ENCODE measurements at places on chromosomes 3 and 15. TPM values are rescaled to one million over a fixed set of nuclear protein-coding genes. Genes with fewer than 3 reads are reported as not detected.
A peak's percentile ranks its signal among the peaks of the same experiment; 100 is the strongest.

- no peak for DNase-seq
These were observed 12.8 kb downstream of the KBTBD13 start for GRCh38 chr15:65089206-65089824.

DNA sequence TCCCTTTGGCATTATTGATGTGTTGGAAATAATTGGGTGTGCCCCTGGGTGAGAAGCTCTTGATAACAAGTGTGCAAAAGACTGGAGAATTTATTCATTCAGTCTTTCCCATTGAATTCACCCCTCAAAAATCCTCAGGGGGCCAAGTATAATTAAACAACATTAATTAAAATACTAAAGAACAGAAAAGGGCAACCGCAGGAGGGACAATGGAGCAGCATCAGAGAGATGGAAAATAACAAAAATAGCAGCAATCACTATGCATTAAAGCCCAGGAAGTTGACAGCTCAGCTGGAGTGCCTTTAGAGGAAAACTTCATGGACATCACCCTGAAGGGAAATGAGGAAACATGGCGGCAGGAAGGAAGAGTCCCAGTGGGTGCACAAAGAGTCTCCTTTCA is 227.6 kb downstream of the MINAR1 start:
- no peak for DNase-seq

HRG gene
- total RNA-seq: not detected

DNA sequence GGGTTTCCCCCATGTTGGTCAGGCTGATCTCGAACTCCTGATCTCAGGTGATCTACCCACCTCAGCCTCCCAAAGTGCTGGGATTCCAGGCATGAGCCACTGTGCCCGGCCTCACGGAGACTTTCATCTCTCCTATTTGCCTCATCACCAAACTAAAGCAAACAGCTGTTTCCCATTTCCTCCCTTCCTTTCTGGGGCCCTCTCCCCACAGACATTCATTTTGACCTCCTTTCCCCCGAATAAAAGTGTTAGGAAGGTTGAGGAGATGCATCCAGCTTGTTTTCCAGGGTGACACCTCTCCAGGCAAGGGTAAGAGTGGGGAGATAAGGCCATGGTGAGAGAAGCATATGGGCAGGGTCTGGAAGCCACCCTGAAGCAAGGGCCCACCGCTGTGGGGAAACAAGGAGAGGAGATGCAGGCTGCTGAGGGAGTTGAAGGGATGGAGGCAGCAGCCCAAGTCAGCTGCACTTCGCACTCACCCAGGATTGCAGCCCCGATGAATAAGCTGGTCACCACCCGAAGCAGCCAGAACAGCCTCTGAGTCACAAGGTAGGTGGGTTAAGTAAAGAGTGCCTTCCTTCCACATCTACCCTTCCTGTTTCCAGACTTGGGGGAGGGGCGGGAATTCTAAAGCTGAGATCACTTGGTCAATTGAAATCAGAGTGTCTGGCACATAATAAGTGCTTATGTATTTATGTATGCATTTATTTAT is 7.7 kb downstream of the DUOXA2 start:
- peak; percentile 92 for DNase-seq

- no peak for DNase-seq
These were observed 50.4 kb upstream of the CASR start for GRCh38 chr3:122132949-122133540.

DNA sequence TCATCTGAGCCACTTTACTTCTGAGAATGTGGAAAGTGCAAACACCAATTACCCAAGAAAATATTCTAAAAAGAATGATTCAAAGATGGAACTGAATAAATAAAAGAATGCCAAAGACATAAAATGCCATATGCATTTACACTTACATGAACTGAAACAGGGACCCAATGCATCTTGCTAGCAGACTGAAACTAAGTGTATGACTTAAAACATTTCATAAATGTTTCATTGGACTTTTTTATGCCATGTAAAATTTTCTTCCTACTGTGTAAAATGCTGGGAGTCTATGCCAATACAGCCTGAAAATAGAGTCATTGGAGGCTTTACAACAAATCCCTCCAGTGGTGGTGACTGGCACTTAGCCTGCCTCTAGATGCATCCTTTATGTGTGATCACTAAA is 735.1 kb upstream of the CCDC54 start:
- DNase-seq: no peak

DNA sequence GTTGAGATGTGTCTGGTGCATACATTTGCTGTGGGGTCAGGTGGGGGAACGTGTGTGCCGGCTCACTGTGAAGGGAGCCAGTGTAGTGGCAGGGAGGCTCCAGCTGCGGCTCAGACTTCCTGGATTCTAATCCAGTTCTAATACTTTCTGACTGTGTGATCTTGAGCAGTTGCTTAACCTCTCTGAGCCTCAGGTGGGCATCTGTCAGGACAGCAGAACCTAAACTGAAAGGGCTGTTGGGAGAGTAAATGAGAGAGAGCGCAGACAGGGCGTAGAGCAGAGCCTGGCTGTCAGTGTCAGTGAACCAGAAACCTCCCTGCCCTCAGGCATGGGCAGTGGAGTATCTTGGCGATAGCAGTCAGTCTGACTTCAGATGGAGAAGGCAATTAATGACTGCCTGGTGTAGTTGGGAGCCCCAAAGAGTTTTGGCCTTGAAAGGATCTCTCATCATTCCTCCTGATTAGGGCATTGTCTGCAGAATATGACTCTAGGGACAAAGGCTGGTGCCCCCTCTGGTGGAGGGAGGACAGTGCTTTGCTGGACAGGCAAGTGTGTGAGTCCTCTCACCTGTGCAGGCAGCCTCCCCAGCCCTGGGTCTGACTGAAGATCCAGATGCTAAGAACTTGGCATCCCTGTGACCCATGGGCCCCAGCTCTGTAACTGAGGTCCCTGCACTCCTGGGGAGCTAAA is 9.6 kb downstream of the KBTBD13 start:
- DNase-seq: no peak

GRCh38 chr15:35206060-35206675 is 121.1 kb upstream of the NANOGP8 start:
- DNase-seq: peak; percentile 37

CASR gene
- not detected for total RNA-seq

GRCh38 chr3:50267280-50267913 is 1.6 kb upstream of the SEMA3B start:
- no peak for DNase-seq

GRCh38 chr3:45462522-45463265 is 74.3 kb downstream of the LARS2 start:
- no peak for DNase-seq

DNA sequence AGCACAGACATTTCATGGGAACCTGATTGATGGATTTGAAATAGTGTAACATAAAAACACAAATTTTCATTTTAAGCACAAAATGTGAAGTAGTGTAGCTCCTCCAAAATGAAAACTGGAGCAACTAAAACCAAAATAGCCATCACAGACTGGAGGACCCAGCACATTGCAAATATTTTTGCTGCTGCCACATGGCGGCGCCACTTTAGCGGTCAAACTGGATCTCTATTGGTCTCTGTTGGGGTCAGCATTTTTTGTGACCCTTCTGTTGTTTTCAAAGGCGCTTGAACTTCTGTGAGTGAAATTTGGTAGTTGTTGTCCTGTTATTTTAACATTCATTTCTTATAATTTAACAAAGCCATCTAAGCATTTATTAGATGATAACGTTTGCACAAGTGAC is 259.9 kb downstream of the IL20RB start:
- no peak for DNase-seq

CEP97 gene
- 11.7 TPM for total RNA-seq

All from HT1080 (cell line).